SW 1271 (cell line): ENCODE measurements at places on chromosomes 1 and 21.

DNA sequence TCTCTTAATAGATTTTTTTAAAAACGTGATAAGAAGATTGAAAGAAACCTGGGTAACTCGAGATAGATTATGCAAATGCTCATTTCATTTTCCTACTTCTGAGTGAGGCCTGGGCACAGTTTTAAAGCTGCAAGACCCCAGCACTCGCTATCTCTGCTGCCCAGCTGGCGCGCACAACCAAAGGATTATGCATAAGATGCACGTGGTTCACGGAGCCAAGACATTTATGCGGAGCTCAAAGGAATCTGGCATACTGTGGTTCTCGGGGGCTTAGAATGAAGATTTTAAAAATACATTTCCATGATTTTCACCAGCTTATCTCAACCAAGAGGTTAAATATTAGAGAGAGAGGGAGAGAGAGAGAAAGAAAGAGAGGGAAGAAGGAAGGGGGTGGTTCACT, 210.9 kb downstream of the DSCAM start:
- DNase-seq: no peak

DNA sequence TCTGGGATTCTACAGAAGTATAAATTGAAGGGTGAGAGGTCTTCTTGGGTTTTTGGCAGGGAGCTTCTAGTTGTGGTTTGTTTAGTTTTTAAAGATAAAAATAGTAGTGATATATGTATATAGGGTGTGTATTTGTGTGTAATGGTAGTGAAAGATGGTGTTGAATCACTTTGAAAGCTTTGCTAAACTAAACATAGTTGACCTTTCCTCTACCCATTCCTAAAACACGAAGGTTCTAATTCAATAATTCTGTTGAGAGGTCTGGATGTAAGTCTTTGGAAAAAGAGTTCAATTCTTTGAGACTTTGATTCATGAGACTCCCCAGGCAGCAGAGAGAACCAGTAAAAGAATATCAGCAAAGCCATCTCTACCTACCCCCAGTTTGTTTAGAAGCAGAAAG, 247.9 kb upstream of the DUSP10 start:
- no peak for DNase-seq

GRCh38 chr1:101008229-101008834, 17.3 kb downstream of the DPH5 start:
- DNase-seq: no peak

- no peak for DNase-seq
Measured at GRCh38 chr1:15538771-15539170, 12.1 kb downstream of the DNAJC16 start.

GRCh38 chr1:41864471-41865040, 54.2 kb downstream of the HIVEP3 start:
- DNase-seq: no peak

DNA sequence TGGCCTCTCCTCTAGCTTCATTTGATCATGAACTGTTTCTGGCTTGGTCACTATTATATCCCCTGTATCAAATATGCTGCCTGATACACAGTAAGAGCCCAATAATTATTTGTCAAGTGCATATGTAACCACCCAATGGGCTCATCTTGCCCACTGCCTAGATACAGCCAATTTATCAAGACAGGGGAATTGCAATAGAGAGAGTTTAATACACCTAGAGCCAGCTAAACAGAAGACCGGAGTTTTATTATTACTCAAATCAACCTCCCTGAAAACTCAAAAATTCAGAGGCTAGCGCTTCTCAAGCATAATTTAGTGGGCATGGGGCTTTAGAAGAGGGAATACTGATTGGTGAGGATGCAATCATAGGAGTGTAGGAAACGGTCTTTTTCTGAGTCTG, 18.3 kb upstream of the UAP1 start:
- DNase-seq: no peak

GRCh38 chr1:24109686-24110475, 2.1 kb downstream of the MYOM3 start:
- no peak for DNase-seq

GRCh38 chr21:44376606-44377005, 23.2 kb downstream of the TRPM2 start:
- no peak for DNase-seq

DNA sequence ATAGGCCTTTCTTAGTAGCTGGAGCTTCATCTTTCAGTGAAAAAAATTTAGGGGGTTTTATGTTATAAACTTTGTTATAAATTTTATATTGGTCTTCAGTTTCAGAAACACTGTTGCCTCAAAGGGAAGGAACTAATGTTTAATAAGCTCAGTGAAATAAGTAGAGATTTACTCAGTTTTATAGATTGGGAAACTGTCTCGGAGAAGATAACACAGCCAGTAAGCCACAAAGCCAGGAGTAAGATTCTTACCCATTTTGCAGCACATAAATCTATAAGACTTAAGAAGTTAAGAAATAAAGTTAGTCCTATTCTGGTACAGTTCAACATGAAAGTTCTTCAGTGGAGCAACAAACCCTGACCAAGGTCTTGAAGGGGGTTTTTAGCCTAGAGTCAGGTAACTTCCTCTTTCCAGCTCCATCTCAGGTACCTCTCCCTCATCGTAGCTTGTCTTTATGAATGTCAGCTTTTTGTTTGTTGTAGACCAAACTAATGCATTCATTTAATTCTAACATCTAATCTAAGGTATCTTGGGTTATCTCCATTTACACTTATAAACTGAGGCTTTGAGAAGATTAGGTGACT, 3.3 kb downstream of the KPNA6 start:
- no peak for DNase-seq

DNA sequence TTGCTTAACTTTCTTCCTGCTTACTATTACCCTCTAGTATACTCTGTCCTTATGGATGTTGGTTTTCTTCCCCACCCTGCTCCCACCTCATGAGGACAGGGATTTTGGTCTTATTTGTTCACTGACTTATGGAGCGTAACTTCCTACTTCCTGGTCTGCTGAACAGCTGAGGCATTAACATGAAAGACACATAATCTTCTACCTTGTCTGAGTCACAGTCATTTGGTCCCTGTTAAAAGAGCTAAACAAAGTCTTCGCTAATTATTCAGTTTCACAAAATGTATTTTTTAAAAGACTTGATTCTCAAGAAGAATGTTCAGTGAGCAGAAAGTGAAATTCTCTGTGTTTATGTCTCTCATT, 18.5 kb downstream of the RNASEL start:
- no peak for DNase-seq

- peak; percentile 1 for DNase-seq
Measured at GRCh38 chr1:240086726-240087125, 5.0 kb upstream of the FMN2 start.
